D341Med (cell line): ENCODE measurements at places on chromosomes 5 and 9.
A peak's percentile ranks its signal among the peaks of the same experiment; 100 is the strongest.

- no peak for DNase-seq
These were observed 540.9 kb downstream of the KIF4B start for GRCh38 chr5:155554500-155554899.

GRCh38 chr9:14891332-14891731, 18.9 kb downstream of the FREM1 start:
- no peak for DNase-seq

- no peak for DNase-seq
These were observed 433.9 kb downstream of the IRX2 start for GRCh38 chr5:2317540-2317939.

DNA sequence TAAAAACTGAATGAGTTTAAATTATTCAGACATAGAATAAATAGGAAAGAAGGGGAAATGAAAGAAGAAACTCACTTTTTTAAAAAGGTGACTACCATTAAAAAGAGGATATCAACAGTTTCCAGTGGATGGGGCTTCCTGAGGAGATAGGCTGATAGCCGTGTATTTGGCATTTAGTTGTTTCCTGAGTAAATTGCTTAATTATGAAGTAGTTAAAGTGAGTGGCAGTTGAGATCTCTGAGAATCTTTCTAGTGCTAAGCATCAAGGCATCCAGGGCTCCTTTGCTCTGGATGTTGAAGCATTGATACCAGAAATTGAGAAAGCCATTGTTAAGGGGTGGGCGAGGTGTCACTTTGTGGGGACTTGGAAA, 2.7 kb downstream of the TNFAIP8 start:
- DNase-seq: no peak

GRCh38 chr5:96320797-96321196, 112.3 kb downstream of the PCSK1 start:
- DNase-seq: no peak

GRCh38 chr5:139745132-139745799, 50.3 kb upstream of the PSD2 start:
- DNase-seq: peak; percentile 74

- no peak for DNase-seq
These were observed 120.4 kb downstream of the SPATA31D1 start for GRCh38 chr9:82108941-82109340.

GRCh38 chr5:158819840-158820620, 279.7 kb downstream of the EBF1 start:
- DNase-seq: no peak

GRCh38 chr9:70981312-70981711, 140.1 kb downstream of the TRPM3 start:
- DNase-seq: no peak

DNA sequence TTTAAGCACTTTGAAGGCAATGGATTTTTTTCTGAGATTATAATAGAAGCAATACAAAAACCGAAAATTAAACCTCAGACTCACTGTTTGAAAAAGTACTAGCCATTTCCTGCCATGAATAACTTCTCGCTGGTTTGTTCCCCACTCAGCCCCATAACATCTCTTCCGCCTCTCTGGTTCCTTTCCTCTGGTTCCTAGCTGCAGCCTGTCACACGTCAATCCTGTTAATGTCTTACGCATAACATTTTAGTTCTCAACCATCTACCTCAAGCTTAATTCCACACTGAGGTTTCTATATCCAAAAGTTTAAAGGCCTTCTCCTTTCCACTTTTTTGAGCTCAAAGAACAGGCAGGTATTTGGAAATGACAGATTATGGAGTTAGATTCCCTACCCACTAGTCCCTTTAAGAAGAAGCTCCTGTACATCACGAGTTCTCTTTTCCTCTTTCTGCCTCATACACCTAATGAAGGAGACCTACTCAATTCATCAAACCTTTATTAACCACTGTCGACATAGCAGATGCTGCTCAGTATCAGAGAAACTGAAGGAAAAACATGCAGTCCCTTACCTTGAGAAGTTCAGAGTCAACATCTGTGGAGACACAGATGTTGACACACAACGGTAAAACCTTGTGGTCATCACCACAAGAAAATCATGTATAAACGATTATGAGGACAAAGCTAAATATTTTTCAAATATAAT, 243.0 kb upstream of the PTGER4 start:
- no peak for DNase-seq

DNA sequence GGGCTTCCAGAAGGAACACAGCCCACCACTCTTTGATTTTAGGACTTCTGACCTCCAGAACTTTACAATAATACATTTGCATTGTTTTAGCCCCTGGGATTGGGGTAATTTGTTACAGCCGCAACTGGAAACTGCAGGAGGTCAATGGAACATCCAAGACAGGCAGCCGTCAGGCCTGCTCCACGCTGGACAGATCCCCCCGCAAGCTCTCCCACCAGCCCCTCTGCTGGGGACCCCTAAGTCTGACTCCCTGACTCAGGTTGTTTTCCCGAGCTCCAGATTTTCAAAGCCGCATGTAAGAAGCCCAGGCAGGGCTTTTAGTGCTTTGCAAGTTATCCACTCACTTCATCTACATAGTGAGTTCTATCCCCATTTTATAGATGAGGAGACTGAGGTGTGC, 127.6 kb downstream of the PAX5 start:
- no peak for DNase-seq

DNA sequence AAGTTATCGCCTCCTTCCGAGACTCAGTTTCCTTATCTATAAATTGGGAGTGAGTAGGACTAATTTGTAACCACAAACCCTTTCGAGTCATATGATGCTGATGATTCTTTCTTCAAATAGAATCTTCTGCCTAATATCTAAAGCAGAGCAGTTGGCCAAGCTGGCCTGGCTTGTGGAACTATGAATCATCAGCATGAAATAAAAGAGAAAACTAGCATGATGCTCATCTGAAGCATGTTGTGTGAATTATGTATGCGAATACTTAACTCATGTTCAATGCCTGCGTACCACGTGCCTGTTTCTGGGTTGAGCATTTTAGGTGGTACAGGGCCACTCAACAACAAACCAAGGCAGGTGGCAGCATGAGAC, 15.0 kb upstream of the ORM1 start:
- DNase-seq: no peak

DNA sequence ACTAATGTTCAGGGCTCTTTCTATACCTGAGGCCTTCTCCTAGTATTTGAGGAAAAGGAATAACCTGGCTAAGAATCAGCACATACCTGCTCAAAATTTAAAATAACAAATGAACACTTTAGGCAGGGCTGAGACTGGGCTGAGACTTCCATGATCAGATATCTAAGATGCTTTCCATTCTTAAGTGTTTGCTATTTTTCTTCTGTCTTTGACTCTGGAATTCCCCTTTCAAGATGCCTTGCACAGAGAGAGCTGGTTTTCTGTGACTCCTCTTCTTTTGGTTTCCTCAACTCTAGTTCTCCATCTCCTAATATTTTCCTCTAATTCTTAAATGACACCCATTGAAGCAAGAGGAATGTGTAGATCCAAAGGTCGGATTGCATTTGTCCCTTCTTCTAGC, 61.1 kb downstream of the DPYSL3 start:
- DNase-seq: no peak

DNA sequence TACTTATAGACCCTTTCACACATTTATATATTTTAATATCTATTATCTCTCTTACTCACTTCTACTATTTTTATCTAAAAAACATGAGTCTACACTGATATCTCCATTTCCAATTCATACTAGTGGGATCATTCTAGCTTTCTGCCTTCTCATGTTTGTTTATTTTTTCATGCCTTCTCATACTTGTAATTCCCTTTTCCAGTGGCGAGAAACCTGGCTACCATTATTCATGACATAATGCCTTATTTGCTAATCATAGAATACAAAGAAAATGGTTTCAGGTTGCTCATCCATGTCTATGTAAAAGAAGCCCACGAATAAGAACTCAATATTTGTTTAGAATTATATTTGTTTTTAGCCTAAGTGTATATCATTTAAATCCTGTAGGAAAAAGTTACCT, 232.7 kb upstream of the ACTBL2 start:
- DNase-seq: no peak

- no peak for DNase-seq
These were observed 303.0 kb downstream of the PSAT1 start for GRCh38 chr9:78599926-78600325.

GRCh38 chr9:108060175-108060574, 570.6 kb upstream of the KLF4 start:
- no peak for DNase-seq

- DNase-seq: no peak
These were observed 228.0 kb downstream of the DCP2 start for GRCh38 chr5:113204525-113205161.

DNA sequence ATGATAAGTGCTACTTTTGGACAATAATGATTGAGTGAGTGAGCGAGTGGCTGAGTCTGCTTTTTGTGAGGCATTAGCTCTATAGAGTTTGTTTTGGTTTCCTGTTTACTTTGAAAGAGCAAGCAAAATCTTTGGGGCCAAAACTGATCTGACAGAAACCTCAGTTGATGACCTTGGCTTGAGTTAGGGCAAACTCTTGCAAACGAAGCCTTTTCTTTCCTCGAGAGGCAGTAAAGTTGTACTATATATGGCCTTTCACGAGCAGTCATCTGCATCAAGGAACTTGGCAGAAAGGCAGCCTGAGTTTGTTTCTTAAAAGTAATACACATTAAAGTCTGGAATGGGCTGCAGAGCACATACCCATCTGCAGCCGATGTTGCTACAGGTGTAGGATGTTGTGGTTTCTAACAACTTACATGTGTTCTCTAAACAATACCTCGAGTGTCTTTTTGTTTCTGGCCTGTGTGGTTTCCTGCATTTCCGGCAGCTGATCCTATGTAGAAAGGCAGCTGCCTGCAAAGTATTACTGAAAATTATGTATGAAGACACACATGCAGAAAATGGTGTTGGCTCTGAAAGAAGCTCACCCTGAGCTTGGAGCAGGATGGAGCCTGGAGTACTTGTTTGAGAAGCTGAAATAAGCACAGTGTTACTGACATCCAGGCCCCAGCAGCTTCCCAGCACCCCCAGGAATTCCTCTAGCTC, 60.8 kb downstream of the FOXD1 start:
- no peak for DNase-seq

DNA sequence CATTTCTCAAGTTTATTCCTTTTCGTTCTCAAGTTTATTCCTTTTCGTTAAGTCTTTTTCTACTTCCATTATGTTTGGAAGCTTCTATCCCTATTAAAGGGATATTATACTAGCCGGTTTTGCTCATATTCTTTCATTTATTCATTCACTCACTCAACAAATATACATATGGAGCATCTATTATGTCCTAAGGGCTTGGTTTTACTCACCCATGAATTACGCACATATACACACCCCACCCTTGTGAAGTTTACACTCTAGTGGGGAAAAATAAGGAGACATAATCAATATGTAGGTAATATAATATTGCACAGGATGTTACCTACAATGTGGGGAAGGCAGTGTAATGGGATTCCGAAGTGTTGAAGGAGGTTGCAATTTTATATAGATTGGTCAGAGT, 90.5 kb downstream of the ACTL7B start:
- no peak for DNase-seq

GRCh38 chr9:26181836-26182235, 503.6 kb upstream of the TUSC1 start:
- no peak for DNase-seq

- no peak for DNase-seq
These were observed 431.0 kb upstream of the SLC30A5 start for GRCh38 chr5:68662804-68663307.

- no peak for DNase-seq
These were observed 147.2 kb upstream of the EFNA5 start for GRCh38 chr5:107817951-107818350.

GRCh38 chr9:121650217-121651007, 1.0 kb upstream of the DAB2IP start:
- DNase-seq: peak; percentile 80

DNA sequence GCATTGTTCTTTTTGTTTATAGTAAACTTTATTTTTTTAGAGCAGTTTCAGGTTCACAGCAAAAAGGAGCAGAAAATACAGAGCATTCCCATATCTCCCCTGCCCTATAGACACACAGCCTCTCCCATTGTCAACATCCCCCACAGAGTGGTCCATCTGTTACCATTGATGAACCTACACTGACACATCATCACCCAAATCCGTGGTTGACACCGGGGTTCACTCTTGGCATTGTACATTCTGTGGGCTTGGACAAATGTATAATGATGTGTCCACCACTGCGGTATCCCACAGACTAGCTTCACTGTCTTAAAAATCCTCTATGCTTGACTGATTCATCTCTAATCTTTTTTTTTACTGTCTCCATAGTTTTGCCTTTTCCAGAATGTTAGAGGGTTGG, 120.7 kb upstream of the SPATA31C2 start:
- no peak for DNase-seq

DNA sequence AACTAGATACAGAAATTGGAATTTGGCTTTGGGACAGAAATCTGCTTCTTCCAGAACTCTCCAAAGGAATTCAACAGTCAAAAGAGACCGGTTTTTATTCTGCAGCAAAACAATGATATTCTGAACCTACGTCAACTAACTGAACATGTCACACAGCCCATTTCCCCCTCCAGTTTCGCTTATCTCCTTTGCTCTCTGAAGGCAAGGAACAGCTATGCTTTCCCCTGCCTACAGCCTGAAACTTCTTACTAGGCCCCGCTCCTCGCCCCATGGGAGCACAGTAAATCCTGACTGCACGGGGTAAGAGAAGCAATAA, 488 bp downstream of the SKIC3 start:
- DNase-seq: no peak

- DNase-seq: no peak
These were observed 54.7 kb downstream of the PLK2 start for GRCh38 chr5:58405175-58405574.

DNA sequence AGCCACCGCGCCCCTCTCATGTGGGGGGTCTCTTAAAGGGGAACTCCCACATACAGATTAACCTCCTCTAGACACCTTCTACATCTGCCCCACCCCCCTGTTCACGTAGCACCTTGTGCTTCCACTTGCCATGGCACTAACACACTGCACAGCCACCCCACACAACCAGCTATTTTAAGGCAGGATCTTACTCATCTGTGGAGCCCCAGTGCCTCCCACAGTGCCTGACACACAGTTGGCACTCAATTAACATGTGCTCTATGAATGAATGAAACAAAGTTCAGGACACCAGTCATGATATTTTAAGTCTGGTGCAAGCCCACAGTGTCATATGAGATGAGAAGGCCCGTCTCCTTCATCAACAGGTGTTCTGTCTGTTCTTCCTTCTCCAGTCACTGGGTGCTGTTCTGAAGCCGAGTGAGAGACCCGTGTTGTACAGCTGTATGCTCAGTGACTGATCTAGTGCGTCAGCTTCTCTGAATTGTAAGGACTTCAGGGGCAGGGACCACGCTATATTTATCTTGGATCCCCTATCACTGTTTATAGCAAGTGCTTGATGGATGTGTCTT, 149.1 kb downstream of the TLE1 start:
- DNase-seq: no peak

GRCh38 chr5:5755888-5756287, 333.4 kb downstream of the ICE1 start:
- DNase-seq: no peak

GRCh38 chr9:127140842-127141675, 18.6 kb upstream of the ANGPTL2 start:
- DNase-seq: no peak

DNA sequence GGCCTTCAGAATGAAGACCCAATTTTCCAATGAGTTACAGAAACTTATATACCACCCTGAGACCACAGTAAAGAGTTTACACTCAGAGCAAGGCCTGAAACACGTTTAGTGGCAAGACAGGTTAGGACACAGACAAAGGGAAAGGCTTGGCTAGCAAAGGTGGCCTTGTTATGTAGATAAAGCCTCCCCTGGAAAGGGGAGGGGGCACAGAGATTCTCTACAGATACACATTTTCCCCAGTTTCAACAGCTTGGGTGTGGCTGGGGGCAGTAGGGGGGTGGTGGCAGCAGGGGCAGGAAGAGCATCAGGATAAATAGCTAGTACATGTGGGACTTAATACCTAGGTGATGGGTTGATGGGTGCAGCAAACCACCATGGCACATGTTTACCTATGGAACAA, 51.9 kb upstream of the PPP1R2B start:
- no peak for DNase-seq
